T1000 (cell line): ENCODE measurements at places on chromosomes 11 and 22.

- DNase-seq = no peak
Observed at GRCh38 chr11:115459563-115459962, 44.7 kb downstream of the CADM1 start.

GRCh38 chr22:25023879-25024278 is 71.4 kb downstream of the KIAA1671 start:
- DNase-seq = no peak

GRCh38 chr11:94885133-94885532 is 88.2 kb downstream of the CWC15 start:
- no peak for DNase-seq

DNA sequence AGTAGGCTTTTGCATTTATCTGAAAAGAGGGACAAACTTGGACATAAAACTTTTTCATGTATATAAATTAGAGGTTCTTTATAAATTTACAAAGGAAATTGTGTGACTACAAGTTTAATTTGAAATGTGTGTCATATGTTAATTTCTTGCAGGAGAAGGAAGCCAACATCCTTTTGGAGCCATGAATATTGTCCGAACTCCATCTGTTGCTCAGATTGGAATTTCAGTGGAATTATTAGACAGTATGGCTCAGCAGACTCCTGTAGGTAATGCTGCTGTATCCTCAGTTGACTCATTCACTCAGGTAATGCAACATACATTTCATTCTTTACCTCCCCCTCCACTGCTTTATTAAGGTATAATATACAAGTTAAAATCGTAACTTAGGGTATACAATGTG is 35.2 kb downstream of the HIKESHI start:
- DNase-seq = no peak

DNA sequence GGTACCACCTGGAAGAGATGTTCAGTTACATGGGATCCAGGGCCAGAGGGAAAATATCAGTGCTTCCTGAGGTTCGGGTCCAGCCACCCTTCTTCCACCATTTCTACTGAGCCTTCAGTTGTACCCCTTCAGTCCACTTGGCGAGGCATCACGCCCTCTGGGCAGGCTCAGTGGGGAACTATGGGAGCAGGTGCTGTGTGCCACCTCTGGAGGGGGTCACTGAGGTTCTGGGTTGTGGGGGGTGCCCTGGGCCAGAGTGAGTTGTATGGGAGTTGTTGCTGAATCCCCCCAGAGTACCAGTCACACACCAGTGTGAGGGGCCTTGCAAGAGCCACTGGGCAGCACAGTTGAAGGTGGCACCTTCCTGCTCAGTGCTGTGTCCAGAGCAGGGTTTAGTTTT is 2.7 kb upstream of the SREBF2 start:
- DNase-seq = no peak

GRCh38 chr11:9639099-9639498 is 24.8 kb upstream of the SWAP70 start:
- DNase-seq = no peak

DNA sequence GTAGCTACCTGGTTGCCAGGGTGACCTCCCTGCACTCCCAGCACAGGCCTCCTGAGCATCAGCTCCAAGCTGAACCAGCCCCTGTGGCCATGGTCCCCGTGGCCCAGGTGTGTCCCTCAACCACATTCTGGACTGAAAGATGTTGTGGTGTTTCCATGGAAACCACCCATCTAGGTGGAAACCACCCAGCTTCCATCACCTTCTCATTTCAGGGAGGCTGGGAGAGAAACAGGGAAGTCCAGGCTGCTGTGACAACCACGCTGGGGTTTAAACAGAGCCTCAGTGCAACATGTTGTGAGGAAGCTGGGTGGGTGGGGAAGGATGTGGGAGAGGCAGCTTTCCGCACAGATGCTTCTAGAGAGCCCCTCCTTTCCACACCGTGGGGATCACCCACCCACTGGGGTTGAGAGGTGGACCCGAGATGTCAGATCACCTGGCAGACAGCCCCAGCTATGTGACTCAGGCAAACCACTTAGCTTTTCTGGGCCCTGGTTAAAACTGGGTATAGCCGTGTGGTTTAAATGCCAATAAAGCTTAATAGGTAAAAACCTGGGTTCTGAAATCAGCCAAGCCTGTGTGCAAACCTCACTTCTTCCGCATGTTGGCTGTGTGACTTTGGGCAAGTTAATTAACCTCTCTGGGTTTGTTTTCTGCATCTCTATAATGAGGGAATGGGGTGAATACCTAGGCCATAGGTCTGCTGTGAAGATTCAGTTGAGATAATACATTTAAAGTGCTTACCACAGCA is 46.4 kb downstream of the CD82 start:
- no peak for DNase-seq

GRCh38 chr11:2442589-2442988 is 1.7 kb downstream of the TRPM5 start:
- no peak for DNase-seq

DNA sequence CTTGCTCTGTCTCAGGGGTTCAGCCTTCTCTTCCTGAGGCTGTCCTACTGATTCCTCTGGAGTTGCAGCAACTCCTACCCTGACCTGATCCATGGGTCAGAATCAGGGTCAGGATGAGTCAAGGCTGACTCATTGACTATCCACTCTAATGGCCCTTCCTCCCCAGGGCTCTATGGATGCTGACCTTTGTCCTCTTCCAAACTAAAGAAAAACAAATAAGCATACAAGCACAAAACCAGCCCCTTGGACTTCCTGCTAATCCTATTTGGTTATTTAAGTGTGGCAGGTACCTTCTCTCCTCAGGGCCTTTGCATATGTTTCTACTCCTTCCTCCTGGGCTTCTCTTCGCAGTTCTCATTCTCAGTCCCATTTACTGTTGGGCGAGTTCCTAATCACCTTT is 204.5 kb upstream of the NAV2 start:
- DNase-seq = no peak

GRCh38 chr22:31332886-31333285 is 13.3 kb downstream of the PATZ1 start:
- DNase-seq = no peak

- no peak for DNase-seq
Observed at GRCh38 chr11:17479284-17480214, 2.9 kb upstream of the ABCC8 start.

GRCh38 chr11:35277827-35278226 is 138.9 kb downstream of the CD44 start:
- no peak for DNase-seq

DNA sequence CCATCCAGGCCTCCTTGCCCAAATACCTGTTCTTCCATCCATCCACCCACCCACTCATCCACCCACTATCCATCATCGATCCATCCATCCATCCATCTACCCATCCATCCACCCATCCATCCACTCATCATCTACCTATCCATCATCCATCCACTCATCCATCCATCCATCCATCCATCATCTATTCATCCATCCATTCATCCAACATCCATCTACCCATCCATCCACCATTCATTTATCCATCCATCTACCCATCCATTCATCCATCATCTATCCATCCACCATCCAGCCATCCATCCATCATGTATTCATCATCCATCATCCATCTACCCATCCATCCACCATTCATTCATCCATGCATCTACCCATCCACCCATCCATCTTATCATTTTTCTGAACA is 413.2 kb downstream of the CTTN start:
- no peak for DNase-seq

DNA sequence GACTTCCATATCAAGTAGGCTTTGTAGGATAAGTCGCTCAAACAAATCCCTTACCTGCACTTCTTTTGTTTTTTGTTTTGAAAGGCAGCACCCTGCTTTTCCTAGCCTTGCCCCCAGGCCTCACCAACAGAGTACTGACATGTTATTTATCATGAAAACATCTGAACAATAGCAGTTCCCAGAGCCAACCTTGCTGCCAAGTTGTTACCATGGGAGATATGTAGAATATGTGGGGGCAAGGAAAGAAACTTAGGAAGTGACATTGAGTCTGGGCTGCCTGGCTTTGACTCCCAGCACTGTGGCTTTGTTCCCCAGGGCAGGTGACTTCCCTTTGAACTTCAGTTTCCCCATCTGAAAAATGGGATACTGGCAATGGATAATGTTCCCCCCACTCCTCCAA is 53.4 kb upstream of the CRYBB3 start:
- no peak for DNase-seq

GRCh38 chr11:132590554-132590953 is 941.7 kb downstream of the OPCML start:
- DNase-seq = no peak

DNA sequence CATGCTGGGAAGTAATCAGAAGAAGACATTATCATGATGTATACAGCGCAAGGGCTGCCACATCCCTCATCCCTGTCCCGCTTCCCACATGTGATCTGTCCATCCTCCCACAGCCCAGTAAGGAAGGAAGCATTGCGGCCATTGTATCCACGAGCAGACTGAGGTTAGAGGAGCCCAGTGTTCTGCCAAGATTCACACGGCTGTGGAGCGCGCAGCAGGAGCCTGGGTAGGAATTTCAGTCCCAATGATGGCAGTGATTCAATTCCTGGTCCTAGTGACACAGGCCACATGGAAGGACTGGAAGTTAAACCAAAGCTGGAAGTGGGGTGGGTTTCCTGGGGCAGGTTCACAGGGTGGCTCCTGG is 89.2 kb downstream of the RTL6 start:
- DNase-seq = no peak

DNA sequence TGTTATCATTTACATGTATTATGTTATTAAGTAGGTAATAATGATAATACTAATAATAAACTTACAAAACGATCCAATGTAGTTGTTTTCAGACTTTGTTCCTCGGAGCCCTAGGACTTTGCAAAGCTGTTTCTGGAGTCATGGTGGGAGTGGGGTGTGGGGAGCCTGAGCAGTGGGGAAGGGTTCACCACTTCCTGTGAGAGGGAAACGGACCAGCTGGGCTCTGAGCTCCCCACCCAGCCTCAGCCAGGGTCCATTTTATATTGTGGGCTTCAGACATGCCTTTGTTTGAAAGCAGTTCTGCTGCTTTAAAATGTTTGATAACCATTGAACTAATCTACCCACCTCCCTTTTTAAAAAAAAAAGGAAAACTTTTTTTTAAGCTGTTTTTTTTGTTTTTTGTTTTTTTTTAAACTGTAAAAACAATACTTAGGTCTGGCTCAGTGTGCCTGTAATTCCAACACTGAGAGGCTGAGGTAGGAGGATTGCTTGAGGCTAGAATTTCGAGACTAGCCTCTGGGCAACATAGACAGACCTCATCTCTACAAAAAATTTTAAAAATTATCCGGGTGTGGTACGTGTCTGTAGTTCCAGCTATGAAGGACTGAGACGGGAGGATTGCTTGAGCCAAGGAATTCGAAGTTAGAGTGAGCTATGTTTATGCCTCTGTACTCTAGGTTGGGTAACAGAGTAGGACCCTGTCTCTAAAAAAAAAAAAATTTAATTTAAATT is 7.0 kb downstream of the SERPING1 start:
- no peak for DNase-seq

DNA sequence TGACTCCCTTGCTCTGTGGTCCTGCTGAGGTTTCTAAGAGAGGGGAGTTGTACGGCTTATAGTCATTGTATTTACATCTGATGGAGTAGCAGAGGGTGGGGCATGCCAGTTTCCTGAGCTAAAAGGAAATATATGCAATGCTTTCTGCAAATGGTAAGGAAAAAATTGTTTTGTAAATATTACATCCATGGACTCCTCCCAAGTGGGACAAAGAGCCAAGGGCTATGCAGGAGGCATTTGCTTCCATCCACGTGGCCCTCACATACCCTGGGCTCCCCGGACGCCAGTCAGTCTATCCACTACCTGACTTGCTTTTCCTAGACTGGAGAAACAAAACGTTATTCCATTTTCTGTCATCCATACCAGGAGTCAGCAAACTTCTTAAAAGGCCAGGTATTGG is 59.7 kb upstream of the PITPNB start:
- no peak for DNase-seq

DNA sequence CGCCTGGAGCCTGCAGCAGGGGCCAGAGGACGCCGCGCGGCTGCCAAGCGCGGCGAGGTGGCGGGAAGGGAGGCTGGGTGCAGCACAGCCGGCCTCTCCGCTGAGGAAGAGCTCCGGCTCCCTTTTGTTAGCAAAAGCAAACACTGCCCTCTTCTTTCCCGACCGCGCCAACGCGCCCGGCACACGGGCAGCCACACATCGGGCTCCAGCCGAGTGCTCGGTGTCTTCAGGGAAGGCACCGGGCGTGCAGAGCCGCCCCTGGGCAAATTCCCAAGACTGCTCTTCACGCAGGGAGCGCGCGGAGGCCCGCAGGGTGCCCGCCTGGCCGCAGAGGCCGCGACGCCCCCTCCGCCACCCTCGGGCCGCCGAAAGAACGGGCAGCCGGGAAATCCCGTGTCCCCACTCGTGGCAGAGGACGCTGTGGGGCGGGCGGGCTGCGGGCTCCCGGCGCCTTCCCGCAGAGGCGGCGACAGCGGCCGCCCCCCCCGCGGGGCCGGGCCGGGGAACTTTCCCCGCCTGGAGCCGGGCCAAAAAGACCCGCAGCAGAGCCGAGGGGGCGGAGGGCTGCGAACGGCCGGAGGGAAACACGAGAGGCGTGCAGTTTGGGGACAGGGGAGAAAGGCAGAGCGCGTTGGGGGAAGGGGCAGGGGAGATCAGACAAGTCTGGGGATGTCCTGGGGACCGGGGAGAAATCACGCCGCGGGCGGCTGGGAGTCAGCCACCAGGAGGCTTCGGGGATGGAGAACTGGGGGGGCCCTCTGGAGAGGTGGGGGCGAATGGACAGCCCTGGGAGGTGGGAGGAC is 931 bp downstream of the CADM1 start:
- DNase-seq = peak; percentile 55

DNA sequence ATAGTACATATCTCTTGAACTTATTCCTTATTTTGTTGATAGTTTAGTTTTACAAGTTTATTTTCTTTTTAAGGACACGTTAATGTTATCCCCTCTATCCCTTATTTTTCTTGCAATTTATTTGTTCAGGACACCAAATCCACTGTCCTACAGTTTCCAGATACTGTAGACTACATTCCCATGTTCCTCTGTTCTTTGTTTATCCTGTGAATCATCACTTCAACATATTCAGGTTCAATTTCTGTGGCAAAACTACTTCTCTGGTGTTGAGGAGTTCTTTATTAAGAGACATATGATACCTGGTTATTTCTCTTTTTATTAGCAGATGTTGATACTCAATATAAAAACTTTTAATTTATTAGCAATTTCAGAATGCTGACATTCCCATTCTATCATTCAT is 72.8 kb upstream of the CLNS1A start:
- no peak for DNase-seq

GRCh38 chr11:94790661-94791180 is 22.6 kb downstream of the AMOTL1 start:
- DNase-seq = no peak

DNA sequence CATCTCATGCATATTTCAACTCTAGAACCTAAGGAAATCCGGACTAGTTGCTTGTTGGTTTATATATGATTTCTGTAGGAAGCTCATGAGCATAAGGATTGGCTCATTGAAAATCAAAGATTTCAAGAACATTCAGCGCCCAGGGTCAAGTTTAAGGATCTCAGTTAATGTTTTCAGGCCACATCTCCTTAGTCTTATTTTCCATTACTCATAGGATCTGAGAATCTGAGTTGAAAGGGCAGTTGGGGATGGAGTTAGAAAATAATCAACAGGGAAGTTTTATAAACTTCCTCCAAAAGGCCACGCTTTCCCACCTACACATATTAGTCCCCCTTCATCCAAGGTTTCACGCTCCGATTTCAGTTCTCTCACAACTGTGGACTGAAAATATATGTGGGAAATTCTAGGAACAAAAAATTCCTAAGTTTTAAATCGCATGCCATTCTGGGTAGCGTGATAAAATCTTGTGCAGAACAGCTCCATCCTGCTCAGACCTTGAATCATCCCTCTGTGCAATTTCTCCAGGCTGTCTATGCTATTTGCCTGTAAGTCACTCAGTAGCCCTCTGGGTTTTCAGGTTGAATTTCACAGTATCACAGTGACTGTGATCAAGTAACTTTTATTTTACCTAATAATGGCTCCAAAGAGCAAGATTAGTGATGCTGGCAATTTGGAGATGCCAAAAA is 160.2 kb downstream of the KIRREL3 start:
- DNase-seq = no peak
